ENCODE measurements at places on chromosomes 16 and 17.

GRCh38 chr17:1898332-1898731 is 68.5 kb downstream of the RPA1 start:
- no peak for DNase-seq

DNA sequence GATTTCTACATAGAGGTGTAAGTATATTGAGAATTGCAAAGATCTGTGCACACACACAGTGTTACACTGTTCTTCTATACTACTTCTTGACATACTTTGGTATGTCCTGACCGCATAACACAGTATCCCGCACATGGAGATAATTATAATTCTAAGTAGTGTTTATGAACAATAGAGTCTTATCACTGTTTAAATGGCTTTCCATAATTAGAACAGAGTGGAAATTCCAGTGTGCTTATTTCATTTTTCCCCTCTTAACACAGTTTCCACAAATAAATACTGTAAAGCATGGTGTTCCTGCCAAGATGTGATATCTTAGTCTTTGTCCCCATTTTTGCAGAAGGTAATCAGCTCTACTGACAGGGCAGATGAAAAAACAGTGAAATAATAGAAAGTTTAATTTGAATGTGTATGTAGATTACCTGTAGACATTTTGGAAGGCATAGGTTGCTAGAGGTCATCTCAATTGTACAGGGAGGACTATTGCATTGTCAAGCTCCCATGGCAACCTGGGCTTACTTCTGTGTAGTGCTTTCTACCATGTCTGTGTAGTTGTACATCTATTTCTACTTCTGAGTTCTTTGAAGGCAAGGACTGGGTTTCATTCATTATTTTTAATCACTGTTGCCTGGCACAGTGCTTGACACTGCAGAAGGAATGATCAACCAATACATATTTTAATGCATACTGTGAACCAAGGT is 10.1 kb upstream of the KRT28 start:
- no peak for DNase-seq

DNA sequence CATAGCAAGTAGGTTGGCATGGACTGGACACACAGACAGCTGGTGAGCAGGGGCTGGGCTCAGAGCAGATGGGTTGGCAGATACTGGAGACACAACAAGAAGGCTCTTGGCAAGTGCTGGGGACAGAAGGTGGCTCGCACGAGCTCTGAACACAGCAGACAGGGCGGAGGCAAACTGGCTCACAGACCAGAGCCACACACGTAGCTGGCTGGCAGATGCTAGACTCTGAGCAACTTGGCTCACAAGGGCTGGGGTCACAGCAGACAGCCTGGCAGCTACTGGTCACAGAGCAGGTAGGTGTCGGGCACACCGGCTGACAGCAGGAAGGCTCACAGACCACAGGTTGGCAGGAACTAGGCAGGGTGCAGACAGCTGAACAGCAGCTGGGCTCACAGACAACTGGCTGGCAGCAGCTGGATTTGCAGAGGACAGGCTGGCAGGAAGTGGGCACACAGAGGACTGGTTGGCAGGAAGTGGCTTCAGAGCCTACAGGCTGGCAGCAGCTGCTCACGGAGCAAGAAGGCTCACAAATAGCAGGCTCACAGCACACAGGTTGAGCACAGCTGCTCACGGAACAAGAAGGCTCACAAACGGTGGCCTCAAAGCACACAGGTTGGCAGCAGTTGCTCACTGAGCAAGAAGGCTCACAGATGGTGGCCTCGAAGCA is 725 bp downstream of the KRTAP16-1 start:
- DNase-seq, result peak; percentile 34

DNA sequence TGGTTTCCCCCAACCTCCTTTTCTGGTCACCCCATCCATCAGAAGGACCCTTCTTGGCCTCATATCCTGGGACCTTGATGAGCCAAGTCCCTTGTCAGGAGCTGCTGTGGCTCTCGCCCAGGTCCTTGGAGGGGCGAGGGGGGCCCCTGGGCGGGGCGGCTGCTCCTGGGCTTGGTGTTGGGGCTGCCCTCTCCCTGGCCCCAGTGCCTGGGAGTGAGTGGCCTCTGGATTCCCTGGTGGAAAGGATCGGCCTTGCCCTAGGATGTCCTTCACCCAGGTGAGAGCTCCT is 6.2 kb upstream of the NOTUM start:
- no peak for DNase-seq

DNA sequence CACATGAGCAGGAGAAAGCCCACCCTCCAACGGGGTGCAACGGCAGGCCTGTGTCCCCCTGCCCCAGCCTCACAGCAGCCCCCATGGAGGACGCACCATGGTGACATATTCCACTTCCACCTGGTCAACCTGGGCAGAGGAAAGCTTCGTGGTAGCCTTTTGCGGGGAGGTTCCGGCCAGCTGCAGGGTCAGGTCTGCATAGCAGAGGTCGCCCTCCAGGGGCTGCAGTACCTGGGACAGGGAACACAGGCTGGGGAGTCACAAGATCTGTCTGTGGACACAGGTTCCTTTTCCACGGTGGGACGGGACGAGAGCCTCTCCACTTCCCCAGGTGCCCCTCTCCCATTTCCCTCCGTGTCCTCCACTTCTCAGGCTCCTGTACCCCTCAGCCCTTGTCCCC is 17.1 kb downstream of the CD300LF start:
- DNase-seq, result no peak

DNA sequence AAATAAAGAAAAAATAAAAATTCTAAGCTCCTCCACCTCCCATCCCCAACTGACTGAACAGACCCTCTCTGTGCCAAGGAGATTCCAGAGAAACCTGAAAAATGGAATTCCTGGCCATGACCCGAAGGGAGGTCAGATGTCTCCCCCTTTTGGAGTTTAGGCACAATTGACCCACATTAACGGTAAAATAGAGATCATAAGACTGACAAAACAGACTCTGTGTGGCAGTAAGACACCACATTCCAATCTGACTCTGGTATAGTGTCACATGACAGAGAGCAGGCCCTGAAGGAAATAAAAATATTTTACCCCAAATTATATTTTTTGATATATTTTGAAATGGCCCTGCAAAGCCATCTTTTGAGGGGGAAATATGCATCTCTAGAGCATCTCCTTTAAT is 115.1 kb upstream of the ZKSCAN2 start:
- DNase-seq, result no peak

- no peak for DNase-seq
Measured at GRCh38 chr16:89536886-89537548, 23.5 kb upstream of the RPL13 start.

- DNase-seq, result peak; percentile 24
Measured at GRCh38 chr17:81058263-81058871, 23.4 kb downstream of the BAIAP2 start.

DNA sequence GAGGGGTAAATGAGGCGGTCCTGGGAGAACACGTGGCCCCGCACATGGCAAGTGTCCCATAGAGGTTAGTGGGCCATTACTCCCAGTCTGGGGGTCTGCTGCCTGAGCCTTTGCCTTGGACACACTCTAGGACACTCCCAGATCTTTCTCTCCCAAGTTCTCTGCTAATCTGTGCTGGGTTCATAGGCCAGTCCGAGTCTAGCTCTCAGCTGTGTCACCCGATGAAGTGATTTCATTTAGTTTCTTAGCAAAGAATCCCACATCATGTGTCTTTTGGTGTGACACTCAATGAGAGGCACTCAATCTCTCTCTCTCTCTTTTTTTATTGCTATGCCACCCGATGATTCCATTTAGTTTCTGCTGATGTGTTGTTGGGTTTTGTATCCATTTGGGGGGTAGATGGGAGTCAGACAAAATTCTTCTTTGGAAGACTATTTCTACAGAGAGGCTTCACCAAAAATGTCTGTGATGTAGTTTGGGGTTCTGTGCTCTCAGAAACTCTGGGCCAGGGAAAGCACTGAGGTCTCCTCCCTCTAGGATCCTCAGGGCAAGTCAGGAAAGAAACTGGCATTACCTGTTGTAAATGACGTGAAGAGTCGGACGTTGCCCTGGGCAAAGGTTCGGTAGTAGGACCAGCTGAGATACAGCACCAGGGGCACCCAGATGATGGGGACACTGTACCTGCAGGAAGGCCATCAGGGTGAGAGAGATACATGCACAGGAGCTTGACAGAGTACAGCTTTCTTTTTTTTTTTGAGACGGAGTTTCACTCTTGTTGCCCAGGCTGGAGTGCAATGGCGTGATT is 25.2 kb upstream of the MLKL start:
- DNase-seq, result no peak

All from activated naive CD8-positive, alpha-beta T cell treated with anti-CD3 and anti-CD28 coated beads for 36 hours (primary cell).